Large intestine (tissue), 12 donors: ENCODE measurements at places on chromosomes 3 and 15.

DNA sequence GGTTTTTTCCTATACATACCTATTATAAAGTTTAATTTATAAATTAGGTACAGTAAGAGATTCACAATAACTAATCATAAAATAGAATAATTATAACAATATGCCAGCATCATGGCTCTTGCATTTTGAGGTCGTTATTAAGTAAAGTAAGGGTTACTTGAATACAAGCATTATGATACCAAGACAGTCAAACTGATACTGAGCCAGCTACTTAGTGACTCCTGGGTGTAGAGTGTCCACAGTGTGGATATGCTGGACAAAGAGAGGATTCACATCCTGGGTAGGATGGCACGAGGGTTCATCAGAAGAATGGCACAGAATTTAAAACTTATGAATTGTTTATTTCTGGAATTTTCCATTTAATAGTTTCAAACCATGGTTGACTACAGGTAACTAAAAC lies 157.2 kb upstream of the IL12A start:
- no peak for DNase-seq
- H3K27me3 ChIP-seq = no peaks in the 10 kb centered on the region
- no peaks in the 10 kb centered on the region for H3K4me1 ChIP-seq
- no peak overlapping the region for H3K27ac ChIP-seq

- H3K27me3 ChIP-seq = no peaks in the 10 kb centered on the region
- peak; percentile 87 for DNase-seq
- peak within 1 kb of the TSS; percentile 96 for H3K27ac ChIP-seq
- peaks cover 48% of the 10 kb centered on the region for H3K4me1 ChIP-seq
- peak within 1 kb of the TSS; percentile 69 for H3K4me3 ChIP-seq
- H3K36me3 ChIP-seq = peaks cover 17% of the 10 kb centered on the region
These were observed at the start of gene ANXA2 for GRCh38 chr15:60397772-60398445. TSS of gene ANXA2 (minus strand) at chr15:60397986. CDS start at chr15:60386075, 11,911 bp downstream.

DNA sequence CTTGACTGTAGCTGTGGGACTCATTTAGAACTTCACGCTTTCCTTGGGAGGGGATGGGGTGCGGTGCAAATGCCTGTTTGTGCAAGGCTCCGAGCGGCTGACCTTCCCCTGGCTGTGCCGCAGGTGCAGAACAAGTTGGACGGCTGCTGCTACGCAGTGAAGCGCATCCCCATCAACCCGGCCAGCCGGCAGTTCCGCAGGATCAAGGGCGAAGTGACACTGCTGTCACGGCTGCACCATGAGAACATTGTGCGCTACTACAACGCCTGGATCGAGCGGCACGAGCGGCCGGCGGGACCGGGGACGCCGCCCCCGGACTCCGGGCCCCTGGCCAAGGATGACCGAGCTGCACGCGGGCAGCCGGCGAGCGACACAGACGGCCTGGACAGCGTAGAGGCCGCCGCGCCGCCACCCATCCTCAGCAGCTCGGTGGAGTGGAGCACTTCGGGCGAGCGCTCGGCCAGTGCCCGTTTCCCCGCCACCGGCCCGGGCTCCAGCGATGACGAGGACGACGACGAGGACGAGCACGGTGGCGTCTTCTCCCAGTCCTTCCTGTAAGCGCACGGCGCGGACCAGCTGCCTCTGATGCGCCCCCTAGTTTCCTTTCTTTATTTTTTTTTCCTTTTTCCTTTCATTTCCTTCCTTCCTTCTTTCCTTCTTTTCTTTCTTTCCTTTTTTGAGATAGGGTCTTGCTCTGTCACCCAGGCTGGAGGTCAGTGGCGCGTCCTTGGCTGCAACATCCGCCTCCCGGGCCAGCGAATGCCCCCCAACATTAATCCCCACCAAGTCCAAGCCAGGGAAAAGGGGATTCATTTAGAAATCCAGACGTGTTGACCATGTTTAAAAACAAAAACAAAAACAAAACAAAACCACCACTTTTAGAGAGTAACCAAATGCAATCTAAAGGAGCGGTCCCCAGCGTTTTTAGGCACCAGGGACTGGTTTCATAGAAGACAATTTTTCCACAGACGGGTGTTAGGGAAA lies 42.7 kb downstream of the EIF2AK4 start:
- DNase-seq = peak; percentile 85
- peaks cover 11% of the 10 kb centered on the region for H3K36me3 ChIP-seq
- H3K4me1 ChIP-seq = peaks cover 4% of the 10 kb centered on the region
- no peaks in the 10 kb centered on the region for H3K27me3 ChIP-seq

DNA sequence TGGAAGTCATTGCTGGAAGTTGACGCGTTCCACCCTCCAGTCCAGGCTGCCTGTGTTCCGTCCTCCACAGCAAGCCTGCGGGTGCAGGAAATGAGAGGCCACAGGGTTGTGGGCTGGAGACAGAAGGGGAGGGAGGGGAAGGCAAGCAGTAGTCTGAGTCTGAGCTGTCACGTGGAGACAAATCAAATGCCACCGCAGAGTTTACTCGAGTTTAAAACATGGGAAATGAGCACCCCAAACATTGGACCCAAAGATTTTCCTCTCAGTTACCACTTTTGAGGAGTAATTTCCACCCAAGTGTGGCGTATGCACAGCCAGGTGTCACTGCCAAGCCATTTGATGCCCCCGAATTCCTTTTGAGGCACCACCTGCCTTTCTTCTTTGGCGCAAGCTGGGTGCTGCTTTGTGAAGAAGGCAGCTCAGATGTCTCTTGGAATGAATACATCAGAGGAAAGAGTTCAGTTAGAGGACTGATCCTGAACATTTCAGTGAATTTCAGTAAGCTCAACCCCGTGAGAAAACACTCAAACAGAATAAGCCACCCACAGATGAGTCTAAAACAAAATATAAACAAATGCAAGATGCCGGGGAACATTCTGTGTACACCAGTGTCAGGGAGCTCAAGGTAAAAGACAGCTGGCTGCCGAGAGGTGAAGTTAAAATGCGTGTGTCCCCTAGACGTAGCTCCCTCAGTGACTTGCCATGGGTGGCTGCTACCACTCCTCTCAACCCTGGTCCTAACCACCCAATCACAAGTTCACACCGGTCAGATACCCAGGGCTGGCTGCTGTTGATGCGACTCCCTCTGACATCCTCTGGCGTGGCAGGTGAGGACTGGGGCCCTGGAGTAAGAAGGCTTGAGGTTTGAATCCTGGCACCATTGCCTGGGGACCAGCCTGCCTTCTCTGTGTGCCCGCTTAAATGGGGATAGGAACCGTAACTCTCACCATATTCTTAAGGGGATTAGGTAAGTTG lies 203.8 kb downstream of the UACA start:
- H3K36me3 ChIP-seq = no peaks in the 10 kb centered on the region
- no peaks in the 10 kb centered on the region for H3K27me3 ChIP-seq
- H3K4me3 ChIP-seq = no peak overlapping the region
- peaks cover 9% of the 10 kb centered on the region for H3K4me1 ChIP-seq

GRCh38 chr15:80531388-80531787 lies 127.2 kb downstream of the ARNT2 start:
- no peak overlapping the region for H3K4me3 ChIP-seq
- H3K36me3 ChIP-seq = no peaks in the 10 kb centered on the region
- DNase-seq = no peak
- H3K27ac ChIP-seq = no peak overlapping the region

GRCh38 chr3:196837819-196838420 lies 29.8 kb upstream of the SENP5 start:
- no peak overlapping the region for H3K27ac ChIP-seq
- no peaks in the 10 kb centered on the region for H3K27me3 ChIP-seq
- no peak overlapping the region for H3K4me3 ChIP-seq
- DNase-seq = peak; percentile 30

DNA sequence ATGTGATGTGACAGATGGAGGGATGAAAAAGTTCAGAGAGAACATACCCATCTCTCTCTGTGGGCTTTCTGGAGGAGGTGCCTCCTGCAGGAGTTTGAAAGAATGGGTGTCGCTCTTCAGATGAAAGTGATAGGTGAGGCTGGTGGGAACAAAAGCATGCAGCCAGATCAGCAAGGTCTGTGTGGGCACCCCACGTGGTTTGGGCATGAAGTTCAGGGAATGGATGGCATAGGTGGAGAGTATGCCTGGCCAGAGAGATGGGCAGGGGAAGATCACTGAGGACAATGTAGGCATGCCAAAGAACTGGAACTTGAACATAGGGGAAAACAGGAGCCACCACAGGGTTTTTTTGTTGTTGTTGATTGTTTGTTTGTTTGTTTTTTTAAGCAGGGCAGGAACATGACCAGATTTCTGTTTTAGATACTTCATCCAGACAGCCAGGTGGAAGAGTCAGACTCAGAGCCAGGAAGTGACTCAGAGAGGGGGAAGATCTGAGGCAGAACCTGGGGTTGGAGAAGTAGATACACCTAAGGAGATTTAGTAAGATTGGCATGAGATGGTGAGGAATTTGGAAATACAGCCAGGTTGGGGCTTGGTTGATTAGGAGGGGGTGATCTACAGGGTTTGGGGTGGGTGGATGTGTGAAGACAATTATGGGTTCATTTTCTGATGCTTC lies 64.8 kb upstream of the CLSTN2 start:
- H3K36me3 ChIP-seq = no peaks in the 10 kb centered on the region
- H3K4me3 ChIP-seq = no peak overlapping the region
- no peak for DNase-seq

DNA sequence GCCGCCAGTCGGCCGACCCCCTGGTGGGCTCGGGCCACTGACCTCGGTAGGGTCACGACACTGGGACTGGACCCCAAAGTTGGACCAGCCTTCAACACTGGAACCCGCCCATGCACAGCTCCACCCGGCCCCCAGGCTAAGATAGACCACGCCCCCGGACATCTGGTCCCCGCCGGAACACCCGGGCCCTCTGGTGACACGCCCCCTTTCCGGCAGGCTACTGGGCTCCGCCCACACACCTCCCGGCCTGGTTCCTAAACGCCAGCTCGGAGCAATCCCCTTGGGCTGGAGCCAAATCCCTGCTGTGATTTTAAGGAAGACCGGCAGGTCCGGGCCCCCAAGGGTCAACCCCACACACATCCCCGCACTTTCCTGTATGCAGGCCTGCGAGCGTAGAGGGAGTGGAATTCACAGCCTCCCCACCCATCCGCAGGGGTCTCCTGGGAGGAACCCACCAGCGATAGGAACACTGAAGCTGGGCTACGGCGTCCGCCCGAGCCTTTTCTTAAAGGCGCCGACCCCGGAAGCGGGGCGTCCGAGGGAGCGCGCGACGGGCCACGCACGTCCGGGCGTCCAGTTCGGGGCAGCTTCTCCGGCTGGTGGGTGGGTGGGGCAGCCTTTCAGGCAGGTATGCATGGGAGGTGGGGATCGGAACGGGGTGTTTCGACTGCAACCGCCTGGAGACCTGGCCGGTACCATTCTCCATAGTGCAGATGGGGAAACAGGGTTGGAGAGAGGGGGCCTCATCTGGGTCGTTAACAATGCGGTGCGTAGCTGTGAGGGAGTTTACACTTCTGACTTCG lies at the start of gene HEMK1:
TSS of gene HEMK1 (plus strand) at position 576 of the 803 bp plus-strand sequence. CDS start 1,583 bp downstream, outside the sequence.
- H3K4me1 ChIP-seq = peaks cover 55% of the 10 kb centered on the region
- H3K27ac ChIP-seq = peak within 1 kb of the TSS; percentile 89
- peak; percentile 96 for DNase-seq
- H3K36me3 ChIP-seq = peaks cover 17% of the 10 kb centered on the region
- peak within 1 kb of the TSS; percentile 99 for H3K4me3 ChIP-seq

GRCh38 chr3:9715764-9716437 lies 12.3 kb downstream of the CPNE9 start:
- H3K4me1 ChIP-seq = peaks cover 9% of the 10 kb centered on the region
- peak; percentile 87 for DNase-seq
- no peaks in the 10 kb centered on the region for H3K36me3 ChIP-seq

- H3K27me3 ChIP-seq = no peaks in the 10 kb centered on the region
- H3K4me3 ChIP-seq = no peak overlapping the region
- H3K4me1 ChIP-seq = no peaks in the 10 kb centered on the region
These were observed 57.8 kb downstream of the WNT7A start for GRCh38 chr3:13822042-13822441.

GRCh38 chr15:99429681-99430081 lies 136.1 kb upstream of the MEF2A start:
- no peak overlapping the region for H3K4me3 ChIP-seq
- no peak overlapping the region for H3K27ac ChIP-seq
- no peaks in the 10 kb centered on the region for H3K36me3 ChIP-seq
- no peak for DNase-seq
- H3K4me1 ChIP-seq = peaks cover 14% of the 10 kb centered on the region
- peaks cover 2% of the 10 kb centered on the region for H3K27me3 ChIP-seq

GRCh38 chr3:14462738-14463137 lies 60.3 kb downstream of the SLC6A6 start:
- no peak overlapping the region for H3K27ac ChIP-seq
- H3K36me3 ChIP-seq = peaks cover 80% of the 10 kb centered on the region
- DNase-seq = no peak
- no peaks in the 10 kb centered on the region for H3K4me1 ChIP-seq
- no peaks in the 10 kb centered on the region for H3K27me3 ChIP-seq

DNA sequence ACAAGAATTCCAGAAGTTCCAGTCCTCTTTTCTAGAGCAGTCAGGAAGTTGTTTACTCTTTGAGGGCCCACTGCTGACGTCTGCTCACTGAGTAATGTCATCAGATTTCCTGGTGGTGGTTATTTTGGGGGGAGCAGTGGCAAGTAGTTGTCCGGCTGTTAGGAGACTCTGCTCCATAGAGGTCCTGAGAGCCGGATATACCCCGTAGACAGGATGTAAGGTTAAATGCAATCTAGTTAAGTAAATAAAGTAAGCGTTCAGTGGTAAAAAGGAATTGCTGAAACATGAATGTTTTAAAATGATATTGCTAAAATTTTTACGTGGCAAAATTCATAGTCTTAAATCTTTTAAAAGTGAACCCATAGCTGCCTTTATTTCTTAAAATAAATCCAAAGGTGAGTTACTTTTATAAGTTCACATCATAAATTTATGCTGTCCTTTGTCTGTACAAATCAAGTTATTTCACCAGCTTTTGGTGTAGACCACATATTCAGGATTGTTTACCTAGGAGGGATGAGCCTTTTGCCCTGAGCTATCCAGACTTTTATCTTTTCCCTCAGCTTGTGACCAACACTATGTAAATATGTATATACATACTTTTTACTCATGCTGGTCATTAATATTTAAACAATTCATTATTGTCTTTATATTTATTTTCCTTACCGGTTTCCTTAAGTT lies 65.8 kb downstream of the PDE8A start:
- H3K27me3 ChIP-seq = no peaks in the 10 kb centered on the region
- H3K27ac ChIP-seq = no peak overlapping the region
- no peak overlapping the region for H3K4me3 ChIP-seq
- no peaks in the 10 kb centered on the region for H3K36me3 ChIP-seq

DNA sequence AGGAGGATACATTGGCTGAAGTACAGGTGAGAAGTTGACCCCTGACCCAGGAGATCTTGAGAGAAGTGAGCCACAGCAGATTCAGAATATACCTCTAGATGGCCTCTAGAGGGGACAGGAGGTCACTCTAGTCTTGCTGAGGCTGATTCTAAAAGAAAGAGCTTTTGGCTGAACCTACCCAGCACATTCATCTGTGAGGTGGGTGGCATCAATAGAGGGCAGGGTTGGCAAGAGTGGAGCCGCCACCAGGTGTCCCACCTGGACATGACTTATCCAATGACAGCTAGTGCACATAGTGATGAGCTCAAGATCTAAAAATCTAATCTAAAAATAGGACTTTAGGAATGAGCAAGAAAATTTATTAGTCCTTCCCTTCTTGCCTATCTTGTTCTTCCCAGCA lies 51.6 kb downstream of the CYP19A1 start:
- peak; percentile 24 for DNase-seq
- H3K27me3 ChIP-seq = no peaks in the 10 kb centered on the region
- H3K4me1 ChIP-seq = peaks cover 20% of the 10 kb centered on the region
- H3K36me3 ChIP-seq = no peaks in the 10 kb centered on the region
- no peak overlapping the region for H3K27ac ChIP-seq

GRCh38 chr3:156976933-156977332 lies 150.8 kb downstream of the LEKR1 start:
- H3K4me3 ChIP-seq = no peak overlapping the region
- no peaks in the 10 kb centered on the region for H3K4me1 ChIP-seq
- H3K27me3 ChIP-seq = no peaks in the 10 kb centered on the region
- H3K36me3 ChIP-seq = no peaks in the 10 kb centered on the region
- no peak for DNase-seq
- H3K27ac ChIP-seq = no peak overlapping the region

GRCh38 chr3:89697321-89697916 lies 590.0 kb downstream of the EPHA3 start:
- no peaks in the 10 kb centered on the region for H3K4me1 ChIP-seq
- no peaks in the 10 kb centered on the region for H3K27me3 ChIP-seq
- H3K4me3 ChIP-seq = no peak overlapping the region
- no peak for DNase-seq
